Lower lobe of right lung (tissue), 2 donors: ENCODE measurements at places on chromosomes 4 and X.

GRCh38 chr4:2598511-2599303, 62.3 kb downstream of the FAM193A start:
- peaks cover 44% of the 10 kb centered on the region for H3K4me1 ChIP-seq
- no peak overlapping the region for H3K4me3 ChIP-seq
- H3K27ac ChIP-seq = peak overlapping the region; percentile 36
- H3K27me3 ChIP-seq = no peaks in the 10 kb centered on the region
- no peak for DNase-seq
- peaks cover 25% of the 10 kb centered on the region for H3K36me3 ChIP-seq

DNA sequence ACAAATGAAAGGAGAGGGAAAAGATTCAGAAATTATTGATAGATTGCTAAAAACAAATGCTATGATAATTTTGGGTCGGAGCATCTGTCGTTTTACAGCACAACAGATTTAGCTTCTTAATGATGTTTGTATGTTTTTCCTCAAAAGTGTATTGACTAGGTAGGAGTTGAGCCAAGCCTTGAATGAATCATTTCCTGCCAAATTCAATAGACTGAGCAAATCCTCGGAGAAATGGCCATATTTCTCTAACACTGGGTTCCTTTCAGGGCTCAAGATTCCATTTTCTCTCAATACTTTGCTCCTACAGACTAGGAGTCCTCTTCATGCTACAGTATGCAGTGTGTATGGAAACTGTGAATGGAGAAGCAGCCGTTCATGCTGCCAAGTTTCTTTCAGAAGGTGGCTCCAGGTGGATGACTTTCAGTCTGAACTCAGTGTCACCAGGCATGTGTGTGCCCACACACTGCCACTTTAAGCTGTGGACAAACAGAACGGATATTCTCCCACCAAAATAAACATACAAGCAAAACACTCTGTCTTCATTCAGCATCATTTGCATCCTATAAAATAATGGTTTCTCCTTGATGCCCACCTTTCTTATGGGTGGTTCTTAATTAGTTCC, 146.0 kb downstream of the TBL1X start:
- H3K27ac ChIP-seq = no peak overlapping the region
- H3K36me3 ChIP-seq = no peaks in the 10 kb centered on the region
- no peak for DNase-seq
- H3K27me3 ChIP-seq = no peaks in the 10 kb centered on the region

GRCh38 chr4:111228874-111229273, 606.0 kb upstream of the PITX2 start:
- no peak for DNase-seq
- H3K4me1 ChIP-seq = no peaks in the 10 kb centered on the region
- no peak overlapping the region for H3K4me3 ChIP-seq
- no peak overlapping the region for H3K27ac ChIP-seq
- no peaks in the 10 kb centered on the region for H3K27me3 ChIP-seq
- no peaks in the 10 kb centered on the region for H3K36me3 ChIP-seq

- no peak for DNase-seq
- no peaks in the 10 kb centered on the region for H3K36me3 ChIP-seq
- H3K4me1 ChIP-seq = no peaks in the 10 kb centered on the region
- no peak overlapping the region for H3K27ac ChIP-seq
- no peaks in the 10 kb centered on the region for H3K27me3 ChIP-seq
- no peak overlapping the region for H3K4me3 ChIP-seq
Measured at GRCh38 chr4:138522366-138522765, 280.2 kb upstream of the SLC7A11 start.

GRCh38 chr4:163331629-163332376, 593 bp downstream of the NPY1R start:
- DNase-seq = peak; percentile 46
- no peaks in the 10 kb centered on the region for H3K36me3 ChIP-seq
- no peak overlapping the region for H3K27ac ChIP-seq
- peaks cover 11% of the 10 kb centered on the region for H3K4me1 ChIP-seq
- H3K4me3 ChIP-seq = peak overlapping the region; percentile 63
- peaks cover 24% of the 10 kb centered on the region for H3K27me3 ChIP-seq

GRCh38 chrX:132452911-132453550, 35.8 kb downstream of the MBNL3 start:
- no peak overlapping the region for H3K4me3 ChIP-seq
- H3K27me3 ChIP-seq = no peaks in the 10 kb centered on the region
- no peaks in the 10 kb centered on the region for H3K4me1 ChIP-seq
- no peak for DNase-seq
- H3K36me3 ChIP-seq = no peaks in the 10 kb centered on the region
- no peak overlapping the region for H3K27ac ChIP-seq

DNA sequence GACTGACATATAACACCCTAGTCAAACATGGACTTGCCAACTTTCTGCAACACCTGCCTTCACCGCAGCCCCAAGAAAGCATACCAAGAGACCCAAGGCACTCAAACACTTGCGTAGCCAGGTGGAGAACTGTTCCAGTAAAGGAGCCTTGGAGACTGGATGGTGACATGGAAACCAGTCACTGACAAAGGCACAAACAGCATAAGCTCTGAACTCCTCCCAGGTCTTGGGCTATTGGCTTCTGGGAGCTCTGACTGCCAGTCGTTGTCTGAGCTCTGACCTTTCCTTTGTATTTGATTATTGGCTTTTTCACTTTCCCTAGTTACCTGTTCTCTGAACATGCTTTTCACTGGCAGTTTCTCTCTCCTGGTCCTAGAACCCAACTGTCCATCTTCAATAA, 38.3 kb downstream of the ARAP2 start:
- H3K27me3 ChIP-seq = no peaks in the 10 kb centered on the region
- H3K27ac ChIP-seq = no peak overlapping the region
- H3K4me1 ChIP-seq = no peaks in the 10 kb centered on the region
- peaks cover 23% of the 10 kb centered on the region for H3K36me3 ChIP-seq
- no peak for DNase-seq

DNA sequence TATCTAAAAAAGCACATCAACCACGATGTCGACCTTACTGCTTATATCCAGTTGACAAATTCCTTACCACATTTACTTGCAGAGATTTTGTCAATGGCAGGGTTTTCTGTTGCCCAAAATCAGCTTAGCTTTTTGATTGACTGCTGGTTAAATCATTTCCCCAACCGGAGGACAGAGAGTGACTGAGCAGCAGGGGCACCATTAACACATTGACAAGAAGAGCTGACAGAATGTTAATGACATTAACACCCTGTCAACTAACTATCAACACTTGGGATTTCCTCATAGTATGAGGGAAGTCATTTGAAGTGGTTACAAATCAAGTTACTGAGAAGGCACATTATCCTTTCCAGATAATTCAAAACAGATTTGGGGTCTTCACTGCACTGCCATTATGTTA, 368.4 kb downstream of the RPA4 start:
- H3K36me3 ChIP-seq = no peaks in the 10 kb centered on the region
- H3K4me3 ChIP-seq = no peak overlapping the region
- no peaks in the 10 kb centered on the region for H3K27me3 ChIP-seq

- no peak overlapping the region for H3K27ac ChIP-seq
- no peak overlapping the region for H3K4me3 ChIP-seq
- H3K4me1 ChIP-seq = no peaks in the 10 kb centered on the region
- H3K36me3 ChIP-seq = no peaks in the 10 kb centered on the region
- H3K27me3 ChIP-seq = no peaks in the 10 kb centered on the region
- DNase-seq = no peak
Measured at GRCh38 chr4:110184140-110184790, 14.2 kb downstream of the ELOVL6 start.

- H3K4me3 ChIP-seq = no peak overlapping the region
- H3K27ac ChIP-seq = no peak overlapping the region
- no peaks in the 10 kb centered on the region for H3K36me3 ChIP-seq
Measured at GRCh38 chrX:118901991-118902390, 72.4 kb upstream of the LONRF3 start.

- no peaks in the 10 kb centered on the region for H3K27me3 ChIP-seq
- H3K36me3 ChIP-seq = no peaks in the 10 kb centered on the region
- DNase-seq = no peak
- no peak overlapping the region for H3K4me3 ChIP-seq
- H3K27ac ChIP-seq = no peak overlapping the region
Measured at GRCh38 chr4:138452826-138453225, 210.7 kb upstream of the SLC7A11 start.

DNA sequence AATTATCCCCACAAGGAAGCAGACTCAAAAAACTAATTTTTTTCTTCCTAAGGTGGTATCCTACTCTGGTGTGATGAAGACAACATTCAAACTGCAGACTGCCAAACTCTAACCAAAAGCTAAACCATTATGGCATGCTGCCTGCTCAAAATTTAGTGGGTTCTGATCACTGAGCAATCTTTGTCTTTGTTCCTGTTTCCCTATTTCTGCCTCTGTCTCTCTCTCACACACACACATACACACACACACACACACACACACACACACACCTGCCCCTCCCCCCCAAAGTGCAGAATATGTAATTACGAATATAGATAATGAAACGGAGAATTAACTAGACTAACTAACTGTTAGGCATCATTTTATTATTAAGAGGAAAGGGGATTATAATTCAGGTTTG, 1278.6 kb downstream of the PCDH7 start:
- no peaks in the 10 kb centered on the region for H3K36me3 ChIP-seq
- DNase-seq = no peak
- no peaks in the 10 kb centered on the region for H3K4me1 ChIP-seq
- no peak overlapping the region for H3K4me3 ChIP-seq
- H3K27ac ChIP-seq = no peak overlapping the region

GRCh38 chr4:61204353-61205060, 4.4 kb downstream of the ADGRL3 start:
- peaks cover 34% of the 10 kb centered on the region for H3K27me3 ChIP-seq
- H3K4me1 ChIP-seq = peaks cover 9% of the 10 kb centered on the region
- no peak overlapping the region for H3K4me3 ChIP-seq
- no peak for DNase-seq
